ENCODE measurements at places on chromosomes 5 and 9.

DNA sequence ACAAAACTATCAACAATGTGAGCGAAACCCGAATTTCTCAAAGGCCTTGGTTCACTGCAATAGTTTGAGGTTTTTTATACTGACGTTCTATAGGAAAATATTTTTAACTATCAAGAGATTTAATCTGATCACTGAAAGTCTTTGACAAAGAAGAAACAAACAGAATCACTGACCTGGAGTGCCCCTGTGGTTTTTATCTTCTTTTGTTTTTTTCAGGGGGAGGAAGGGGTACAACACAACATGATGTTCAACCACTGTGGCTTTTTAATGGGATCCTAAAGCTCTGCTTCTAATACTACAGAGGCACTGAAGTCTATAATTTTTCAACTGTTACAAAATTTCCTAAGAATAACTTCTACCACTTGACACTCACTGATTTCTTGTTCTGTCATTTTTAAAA lies 185.9 kb downstream of the AP3B1 start:
- no peak for DNase-seq

GRCh38 chr9:131398204-131398603 lies 4.3 kb downstream of the PRRC2B start:
- no peak for DNase-seq

- DNase-seq, result no peak
These were observed 52.0 kb downstream of the RICTOR start for GRCh38 chr5:39022151-39022550.

DNA sequence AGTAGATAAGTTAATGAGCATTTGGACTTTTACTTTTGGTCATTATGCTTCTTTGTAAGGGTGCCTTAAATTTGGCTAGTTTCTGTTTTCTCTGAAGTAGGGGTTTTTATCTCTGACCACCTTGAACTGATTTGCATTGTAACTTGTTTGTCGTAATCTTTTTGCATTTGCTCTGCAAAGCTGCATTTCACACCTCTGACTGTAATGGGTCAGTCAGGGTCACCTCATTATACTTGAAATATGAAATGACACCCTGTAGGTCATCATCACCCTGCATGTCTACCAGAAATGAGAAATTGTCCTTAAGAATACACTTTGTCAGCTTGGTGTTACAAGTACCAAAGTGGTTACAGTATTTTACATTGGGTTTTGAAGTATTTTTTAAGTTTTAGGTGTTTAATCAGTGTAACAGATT lies 74.0 kb downstream of the KCNN2 start:
- DNase-seq, result no peak

GRCh38 chr9:137417161-137418021 lies 5.6 kb downstream of the EXD3 start:
- DNase-seq, result no peak

GRCh38 chr5:55570026-55570425 lies 35.3 kb upstream of the PLPP1 start:
- no peak for DNase-seq

DNA sequence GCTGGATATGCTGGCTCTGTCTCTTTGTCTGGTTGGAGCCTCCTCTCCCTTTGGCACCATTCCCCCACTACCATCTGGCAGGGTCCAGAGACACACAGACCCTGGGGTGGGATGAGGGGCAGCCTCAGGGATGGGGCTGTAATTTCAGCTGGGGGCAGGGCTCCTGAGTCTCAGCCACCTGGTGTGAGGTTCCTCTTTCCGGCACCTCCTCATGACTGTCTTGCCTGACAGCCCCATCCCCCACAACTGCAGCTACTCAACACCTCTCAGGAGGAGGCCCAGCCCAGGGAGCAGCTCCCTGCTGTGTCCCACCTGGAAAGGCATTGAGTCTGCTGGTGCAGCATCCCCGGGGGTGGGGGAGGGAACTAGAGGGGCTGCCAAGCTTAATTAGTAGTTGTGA lies 11.7 kb upstream of the RPS14 start:
- DNase-seq, result no peak

- DNase-seq, result peak; percentile 35
These were observed 22.9 kb downstream of the RGMB start for GRCh38 chr5:98796197-98796972.

- DNase-seq, result no peak
These were observed 626.2 kb downstream of the TLR4 start for GRCh38 chr9:118330191-118330986.

DNA sequence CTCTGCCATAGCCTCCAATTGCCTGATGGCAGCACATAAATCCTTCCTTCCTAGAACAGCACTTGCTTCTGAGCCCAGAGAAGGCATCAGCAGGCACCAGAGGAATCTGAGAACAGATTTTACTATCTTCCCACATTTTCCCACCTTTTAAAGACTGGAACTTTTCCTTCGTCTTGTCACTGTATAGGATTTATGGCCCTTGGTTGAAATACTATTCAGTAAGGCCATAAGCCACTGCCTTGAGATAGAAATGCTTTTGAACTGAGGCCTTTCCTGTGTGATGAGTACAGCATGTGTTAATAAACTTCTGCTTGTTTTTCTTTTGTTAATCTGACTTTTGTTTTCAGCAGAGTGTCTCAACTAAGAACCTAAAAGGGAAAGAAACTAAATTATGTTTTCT lies 84.3 kb downstream of the MRPS27 start:
- no peak for DNase-seq

DNA sequence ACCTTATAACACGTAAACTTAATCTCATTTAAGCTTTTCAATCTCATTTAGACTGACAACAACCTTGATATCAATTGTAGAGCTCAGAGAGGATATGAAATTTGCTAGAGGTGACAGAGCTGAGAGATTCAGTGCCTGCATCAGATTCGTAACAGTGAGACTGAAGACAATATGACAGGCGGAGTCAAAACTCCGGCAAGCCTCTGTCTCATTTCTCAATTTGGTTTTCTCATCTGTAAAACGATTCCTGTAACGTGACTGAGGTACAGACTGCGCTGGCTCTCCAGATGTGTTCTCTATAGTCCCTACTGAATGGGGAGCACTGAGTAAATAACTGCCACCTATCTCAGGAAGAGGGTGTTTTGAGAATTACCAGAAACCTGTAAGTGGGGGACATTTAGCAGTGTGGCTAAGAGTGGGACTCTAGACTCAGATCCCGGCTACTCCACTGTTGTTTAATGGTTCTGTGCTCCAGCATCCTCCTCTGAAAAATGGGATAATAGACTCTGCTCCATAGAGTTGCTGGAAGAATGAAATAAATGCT lies 3.0 kb upstream of the MCIDAS start:
- no peak for DNase-seq

- DNase-seq, result no peak
These were observed 498.1 kb upstream of the ZNF608 start for GRCh38 chr5:125244531-125244930.

DNA sequence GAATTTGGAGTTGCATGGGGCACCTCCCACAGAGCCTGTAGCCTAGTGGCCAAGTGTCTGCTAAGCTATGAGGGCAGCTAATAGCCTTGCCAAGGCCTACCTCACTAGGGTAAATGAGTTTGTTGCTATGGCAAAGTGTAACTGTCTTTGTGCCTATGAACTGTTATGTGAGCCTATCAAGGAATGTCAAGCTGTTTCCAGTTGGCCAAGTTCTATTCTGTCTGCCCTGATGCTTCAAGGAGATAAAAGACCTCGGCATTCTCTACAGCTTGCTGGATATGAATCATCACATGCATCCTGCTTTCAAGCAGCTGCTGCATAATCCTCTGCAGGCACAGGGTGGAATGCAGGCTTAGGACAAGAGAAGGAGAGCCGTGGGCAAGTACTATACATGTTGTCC lies 69.8 kb upstream of the CCDC112 start:
- DNase-seq, result peak; percentile 27

GRCh38 chr5:170151097-170151831 lies 45.6 kb downstream of the FOXI1 start:
- DNase-seq, result peak; percentile 27

GRCh38 chr5:72307573-72307967 lies 12.5 kb downstream of the MRPS27 start:
- DNase-seq, result no peak

DNA sequence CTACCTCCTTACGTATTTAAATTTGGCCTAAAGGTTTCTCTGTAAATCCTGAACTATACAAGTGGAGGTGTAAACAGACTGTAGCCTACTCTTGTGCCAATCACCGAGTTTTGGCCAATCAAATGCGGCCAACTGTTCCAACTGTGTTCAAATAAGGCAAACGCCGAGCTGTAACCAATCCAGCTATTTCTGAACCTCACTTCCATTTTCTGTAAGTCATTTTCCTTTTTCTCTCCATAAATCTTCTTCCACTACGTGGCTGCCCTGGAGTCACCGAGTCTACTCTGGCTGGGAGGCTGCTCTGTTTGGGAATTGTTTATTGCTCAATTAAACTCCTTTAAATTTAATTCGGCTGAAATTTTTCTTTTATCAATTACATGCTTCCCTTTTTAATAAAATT lies 58.4 kb downstream of the S1PR3 start:
- DNase-seq, result no peak

DNA sequence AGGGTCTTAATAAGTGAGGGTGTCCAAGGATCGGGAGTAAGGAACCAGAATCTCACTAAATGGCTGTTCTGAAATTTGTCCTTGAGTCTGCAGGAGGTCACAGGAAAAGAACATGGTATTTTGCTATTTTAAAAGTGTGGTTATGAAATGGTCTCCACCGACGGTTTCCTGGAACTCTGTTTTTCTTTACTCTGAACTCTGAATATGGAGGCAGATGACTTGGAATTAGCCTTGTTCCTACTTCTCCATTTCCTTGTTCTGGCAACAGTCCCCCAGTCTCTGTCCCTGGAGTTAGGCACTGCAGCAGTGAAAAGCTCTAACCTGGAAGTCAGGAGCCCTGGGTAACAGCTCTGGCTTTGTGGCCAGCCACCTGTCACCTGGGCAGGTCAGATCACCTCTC lies 46.6 kb upstream of the C5orf58 start:
- DNase-seq, result no peak

DNA sequence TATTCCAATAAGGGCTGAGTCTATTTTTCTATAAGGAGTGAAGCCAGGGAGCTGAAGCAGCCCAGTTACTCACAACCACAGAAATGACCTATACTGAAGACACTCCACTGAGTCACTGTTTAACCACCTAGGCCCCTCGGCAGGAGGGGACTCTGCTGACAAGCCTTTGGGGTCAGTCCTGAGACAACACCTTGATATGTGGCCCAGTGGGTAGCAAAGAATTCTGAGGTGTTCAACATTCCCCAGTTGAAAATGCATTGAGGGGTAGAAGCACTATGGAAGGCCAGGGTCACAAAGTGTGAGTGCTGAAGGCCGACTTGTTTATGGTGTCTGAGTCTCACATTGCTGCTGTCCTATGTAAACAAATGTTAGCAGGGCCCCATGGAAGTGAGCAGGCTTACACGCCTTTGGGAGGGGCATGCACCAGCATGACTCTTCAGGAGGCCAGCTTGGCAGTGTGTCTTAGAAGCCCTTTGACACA lies 112.6 kb upstream of the NFIL3 start:
- DNase-seq, result no peak

DNA sequence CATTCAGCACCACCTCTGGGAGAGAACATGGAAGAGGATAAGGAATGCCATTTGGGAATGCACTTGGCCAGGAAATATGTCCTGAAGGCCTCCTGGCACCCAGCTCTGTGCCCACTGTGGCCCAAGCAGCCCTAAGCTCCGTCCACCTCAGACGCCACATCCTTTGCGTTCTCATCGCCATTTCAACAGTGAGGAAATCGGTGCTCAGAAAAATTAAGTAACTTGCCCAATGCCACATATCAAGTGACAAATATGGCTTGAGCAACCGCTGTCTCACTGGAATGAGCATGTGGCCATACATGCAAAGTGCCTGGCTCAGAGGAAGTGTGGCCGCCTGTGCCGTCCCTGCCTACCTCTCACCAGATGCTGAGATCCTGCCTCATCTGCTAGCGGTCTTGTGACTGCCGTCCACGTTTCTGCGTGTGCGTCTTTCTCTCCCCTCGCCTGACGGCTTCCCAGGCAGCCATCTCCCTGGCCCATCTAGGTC lies 984 bp upstream of the DOK3 start:
- DNase-seq, result no peak

GRCh38 chr9:35675204-35675603 lies 1.5 kb downstream of the CA9 start:
- DNase-seq, result no peak

- DNase-seq, result peak; percentile 38
These were observed 711 bp downstream of the TTC33 start for GRCh38 chr5:40755093-40755406.

- no peak for DNase-seq
These were observed 219.3 kb downstream of the TSSK1B start for GRCh38 chr5:113215401-113216060.

GRCh38 chr5:590346-590745 lies 21.8 kb upstream of the CEP72 start:
- DNase-seq, result no peak

DNA sequence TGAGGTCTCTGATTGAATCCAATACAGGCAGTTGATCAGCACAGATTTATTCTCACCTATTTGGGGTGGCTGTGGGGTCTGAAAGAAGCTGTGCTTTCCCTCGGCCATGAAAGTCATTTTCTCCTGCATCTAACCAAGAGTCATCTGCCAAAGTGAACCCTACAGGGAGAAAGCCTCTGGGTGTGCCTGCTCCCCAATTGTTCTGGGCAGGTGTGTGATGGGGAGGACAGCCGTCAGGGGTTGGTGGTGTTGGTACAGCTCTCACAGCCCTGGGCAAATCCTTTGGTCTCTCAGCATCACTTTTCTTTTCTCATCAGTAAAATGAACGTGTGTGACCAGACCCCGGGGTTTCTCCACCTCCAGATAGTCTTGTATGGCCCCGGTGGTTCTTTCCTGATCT lies 2.5 kb downstream of the PHF2 start:
- DNase-seq, result no peak

GRCh38 chr5:174919351-174919750 lies 195.0 kb downstream of the MSX2 start:
- DNase-seq, result no peak

- DNase-seq, result no peak
These were observed 1.4 kb downstream of the SAP30L start for GRCh38 chr5:154447089-154447725.

- DNase-seq, result no peak
These were observed 105.6 kb downstream of the CSNK1G3 start for GRCh38 chr5:123617561-123617960.

DNA sequence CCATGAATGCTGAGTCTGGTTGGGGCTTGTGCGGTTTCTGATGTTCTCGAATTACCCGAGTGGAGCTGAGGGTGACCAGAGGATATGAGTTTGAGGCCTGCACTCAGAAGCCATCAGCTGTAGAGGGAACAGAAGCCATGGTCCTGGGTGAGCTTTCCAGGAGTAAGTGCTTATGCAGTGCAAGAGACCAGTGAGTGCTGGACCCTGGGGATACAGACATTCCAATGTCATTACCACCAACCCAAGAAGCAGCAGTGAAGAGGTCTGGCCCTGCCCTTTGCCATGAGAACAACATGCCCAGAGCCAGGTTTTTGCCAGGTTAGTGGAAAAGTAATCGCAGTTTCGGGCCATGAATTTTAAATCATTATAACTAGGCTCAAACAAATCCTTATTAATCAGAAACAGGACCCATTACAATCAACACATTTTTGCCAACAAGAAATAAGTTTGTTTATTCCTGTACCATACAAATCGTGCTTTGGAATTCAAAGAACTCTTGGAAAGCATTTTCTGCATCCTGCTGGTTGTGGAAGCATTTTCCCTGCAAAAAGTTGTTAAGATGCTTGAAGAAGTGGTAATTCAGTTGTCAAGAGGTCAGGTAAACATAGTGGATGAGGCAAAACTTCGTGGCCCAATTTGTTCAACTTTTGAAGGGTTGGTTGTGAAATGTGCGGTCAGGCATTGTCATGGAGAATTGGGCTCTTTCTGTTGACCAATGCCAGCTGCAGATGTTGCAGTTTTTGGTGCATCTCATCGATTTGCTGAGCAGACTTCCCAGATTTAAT lies 154.6 kb downstream of the SYK start:
- no peak for DNase-seq

- no peak for DNase-seq
These were observed 243.2 kb downstream of the ELAVL2 start for GRCh38 chr9:23582836-23583235.
